ENCODE measurements at places on chromosomes 4 and X.

DNA sequence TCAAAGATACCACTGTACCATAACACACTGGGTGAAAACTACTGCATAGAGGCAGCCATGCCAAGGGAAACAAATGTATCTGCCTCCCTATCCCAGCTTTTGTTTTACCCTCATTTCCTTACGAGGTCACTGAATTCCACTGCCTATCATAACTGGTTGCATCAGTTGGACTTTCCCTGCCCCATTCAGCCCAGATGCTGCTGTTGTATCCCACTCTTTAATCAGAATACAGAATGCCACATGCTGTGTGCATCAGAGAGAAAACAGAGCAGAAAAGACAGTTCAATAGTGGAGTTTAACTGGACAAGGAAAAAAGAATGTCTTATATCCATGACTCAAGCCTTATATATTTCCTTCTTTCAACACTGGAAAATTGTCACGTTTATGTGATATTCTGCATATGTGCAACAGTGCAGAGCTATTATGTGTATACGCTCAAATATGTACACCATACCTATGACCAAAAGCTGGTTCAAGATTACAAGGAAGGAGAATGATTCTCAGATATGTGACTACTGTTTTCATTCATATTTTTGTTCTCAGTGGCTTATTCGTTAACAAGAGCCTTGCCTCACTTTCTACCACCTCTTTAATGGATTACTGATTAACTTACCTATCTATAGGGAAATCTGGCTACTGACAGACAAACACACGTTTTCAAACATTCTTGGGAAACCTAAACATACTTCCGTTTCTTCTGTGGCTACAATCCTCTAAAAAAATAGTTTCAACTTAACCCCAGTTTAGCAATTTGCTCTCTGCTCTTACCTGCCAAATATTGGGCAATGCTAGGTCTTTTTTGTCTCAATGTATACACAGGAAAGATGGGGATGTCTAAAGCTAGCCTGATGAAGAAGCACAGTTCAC is 378.9 kb downstream of the SMARCA1 start:
- DNase-seq, result peak; percentile 81

DNA sequence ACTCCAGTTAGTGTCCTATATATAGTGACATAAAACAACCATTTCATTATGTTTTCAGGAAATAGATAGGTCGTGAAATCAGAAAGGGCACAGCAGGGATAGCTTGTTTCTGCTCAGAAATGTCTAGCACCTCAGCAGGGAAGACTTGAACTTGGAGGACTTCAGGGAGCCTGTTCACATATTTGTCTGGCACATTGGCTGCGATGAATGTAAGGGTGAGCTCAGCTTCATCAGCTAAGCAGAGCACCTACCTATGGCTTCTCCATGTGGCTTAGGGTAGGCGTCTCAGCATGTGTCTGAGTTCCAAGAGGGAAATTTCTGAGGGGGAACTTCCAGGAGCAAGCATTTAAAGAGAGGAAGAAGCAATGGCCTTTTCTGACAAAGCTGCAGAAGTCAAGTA is 126.2 kb downstream of the PCDH10 start:
- DNase-seq, result no peak

- no peak for DNase-seq
Measured at GRCh38 chrX:120662662-120663061, 32.8 kb upstream of the C1GALT1C1 start.

DNA sequence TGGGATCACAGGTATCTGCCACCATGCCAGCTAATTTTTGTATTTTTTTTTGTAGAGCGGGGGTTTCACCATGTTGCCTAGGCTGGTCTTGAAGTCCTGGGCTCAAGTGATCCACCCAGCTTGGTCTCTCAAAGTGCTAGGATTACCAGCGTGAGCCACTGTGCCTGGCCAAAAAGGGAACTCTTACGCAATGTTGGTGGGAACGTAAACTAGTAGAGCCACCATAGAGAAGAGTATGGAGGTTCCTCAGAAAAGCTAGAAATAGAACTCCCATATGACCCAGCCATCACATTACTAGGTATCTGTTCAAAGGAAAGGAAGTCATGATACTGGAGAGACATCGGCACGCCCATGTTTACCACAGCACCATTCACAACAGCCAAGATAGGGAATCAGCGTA is 85.9 kb downstream of the PRKX start:
- DNase-seq, result no peak

DNA sequence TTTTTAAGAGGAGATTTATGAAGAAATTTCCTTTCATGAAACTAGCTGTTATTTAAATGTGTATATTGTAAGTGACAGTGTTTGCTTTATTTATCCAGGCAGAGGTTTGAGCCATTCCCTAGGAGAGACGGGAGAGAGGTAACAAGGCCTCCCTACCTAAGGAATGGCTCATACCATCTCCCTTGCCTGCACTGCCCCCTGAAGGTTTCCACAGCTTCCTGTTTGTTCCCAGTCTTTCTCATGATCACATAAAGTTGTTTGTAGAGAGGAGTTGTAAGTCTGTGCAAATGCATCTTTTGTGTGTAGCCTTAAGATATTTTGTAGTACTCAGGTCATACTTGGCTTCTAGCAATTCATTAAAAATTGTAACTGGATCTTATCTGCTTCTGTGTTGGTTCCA is 1504.5 kb upstream of the PCDH10 start:
- DNase-seq, result peak; percentile 31

DNA sequence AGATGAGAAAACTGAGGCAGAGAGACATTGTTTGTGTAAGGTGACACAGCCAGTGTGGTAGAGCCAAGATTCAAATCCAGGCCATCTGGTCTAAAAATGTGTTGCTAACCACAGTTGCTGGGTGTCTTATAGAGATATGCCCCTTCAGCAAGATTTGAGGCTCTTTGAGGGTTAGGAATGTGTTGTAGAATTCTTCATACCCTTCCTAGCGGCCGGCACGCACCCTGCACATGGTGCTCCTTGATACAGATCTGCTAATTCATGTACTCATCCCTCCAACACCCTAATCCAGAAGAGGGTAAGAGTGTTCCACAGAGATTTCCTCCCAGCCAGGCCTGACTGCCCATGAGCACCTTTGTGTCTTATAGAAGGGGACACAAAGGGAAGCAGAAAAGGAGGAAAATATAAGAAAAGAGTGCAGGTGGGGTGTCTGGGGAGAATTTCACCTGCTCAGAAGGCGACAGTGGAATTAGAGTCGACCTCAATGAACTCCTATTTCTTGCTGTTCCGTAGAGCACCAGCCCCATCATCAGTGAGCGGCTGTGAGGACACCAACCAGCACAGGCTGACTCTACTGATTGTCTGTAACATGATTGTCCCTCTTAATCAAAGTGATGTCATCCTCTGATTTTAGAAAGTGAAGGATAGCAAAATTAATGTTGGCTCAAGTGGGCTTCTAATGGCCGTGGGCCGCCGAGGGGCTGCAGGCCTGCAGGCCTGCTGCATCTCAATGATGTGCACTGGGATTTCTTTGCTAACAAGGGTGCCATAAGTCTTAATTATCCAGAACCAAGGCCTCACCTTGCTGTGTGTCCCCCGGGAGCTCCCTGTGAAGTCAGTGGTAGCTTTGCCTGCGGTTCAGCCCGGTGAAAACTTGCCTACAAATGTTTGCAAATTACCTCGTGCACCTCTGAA is 24.2 kb upstream of the SMIM20 start:
- no peak for DNase-seq

DNA sequence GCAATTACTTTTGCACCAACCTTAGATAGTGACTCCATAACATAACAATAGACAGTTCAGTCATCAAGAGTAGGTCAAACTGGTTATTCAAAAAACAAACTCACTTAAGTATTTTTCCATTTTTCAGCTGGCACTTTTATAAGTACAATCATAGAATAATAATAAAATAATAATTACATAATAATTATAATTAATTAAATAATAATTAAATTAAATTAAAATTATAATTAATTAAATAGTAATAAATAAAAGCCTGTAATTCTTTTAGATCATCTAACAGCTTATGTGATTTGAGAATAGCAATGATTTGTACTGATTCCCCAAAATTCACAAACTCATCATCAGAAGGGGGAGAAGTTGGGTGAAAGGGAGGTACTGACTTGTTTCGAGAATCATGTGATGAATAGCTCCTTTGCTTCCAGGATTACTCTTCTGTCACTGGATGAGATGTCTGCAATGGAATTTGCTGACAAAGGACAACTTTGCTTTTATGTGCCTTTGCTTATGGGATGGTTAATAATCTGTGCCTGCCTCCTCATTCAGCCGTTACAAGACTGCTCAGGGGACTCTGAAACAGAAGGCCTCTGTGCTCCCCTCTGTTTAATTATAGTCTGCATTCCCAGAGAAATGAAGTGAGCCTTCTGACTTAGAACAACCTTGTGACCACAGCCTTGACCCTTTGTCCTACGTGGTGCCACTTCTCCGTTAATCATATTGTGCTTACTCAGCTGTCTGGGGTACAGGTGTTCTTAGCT is 104.8 kb upstream of the ENPEP start:
- DNase-seq, result no peak

- peak; percentile 54 for DNase-seq
Measured at GRCh38 chrX:101977106-101977505, 45.3 kb upstream of the ZMAT1 start.

DNA sequence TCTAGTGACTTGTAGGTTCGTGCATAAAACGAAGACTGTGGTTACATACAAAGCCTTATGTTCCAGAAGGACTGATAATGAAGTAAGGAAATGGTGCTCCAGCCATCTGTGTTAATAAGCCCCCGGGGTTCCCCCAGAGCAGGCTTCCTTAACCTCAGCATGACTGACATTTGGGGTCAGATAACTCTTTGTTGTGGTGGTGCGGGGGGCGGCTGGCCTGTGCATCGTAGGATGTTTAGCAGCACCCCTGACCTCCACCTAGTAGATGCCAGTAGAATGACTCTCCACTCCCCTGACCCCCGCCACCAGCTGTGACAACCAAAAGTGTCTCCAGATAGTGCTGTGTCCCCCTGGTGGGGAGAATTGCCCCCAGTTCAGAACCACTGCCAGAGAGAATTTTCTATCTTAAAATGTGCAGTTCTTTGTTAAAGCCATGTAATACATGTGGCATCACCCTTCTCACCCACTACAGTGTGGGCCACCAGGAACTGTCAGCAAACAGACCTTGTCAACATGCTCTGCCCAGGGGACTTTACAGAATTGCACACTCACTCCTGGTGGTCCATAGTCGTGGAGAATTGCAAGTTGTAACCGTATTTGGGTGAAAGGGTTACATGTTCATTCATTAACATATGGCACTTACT is 7.5 kb downstream of the SH3KBP1 start:
- DNase-seq, result no peak

- no peak for DNase-seq
Measured at GRCh38 chrX:55522596-55523276, 33.1 kb upstream of the USP51 start.

GRCh38 chr4:57158221-57158620 is 48.0 kb upstream of the IGFBP7 start:
- peak; percentile 27 for DNase-seq

GRCh38 chrX:29145316-29145715 is 558.1 kb downstream of the IL1RAPL1 start:
- no peak for DNase-seq

GRCh38 chr4:895596-895995 is 36.5 kb downstream of the GAK start:
- no peak for DNase-seq

- DNase-seq, result no peak
Measured at GRCh38 chr4:96879527-96879926, 1039.6 kb downstream of the PDHA2 start.

DNA sequence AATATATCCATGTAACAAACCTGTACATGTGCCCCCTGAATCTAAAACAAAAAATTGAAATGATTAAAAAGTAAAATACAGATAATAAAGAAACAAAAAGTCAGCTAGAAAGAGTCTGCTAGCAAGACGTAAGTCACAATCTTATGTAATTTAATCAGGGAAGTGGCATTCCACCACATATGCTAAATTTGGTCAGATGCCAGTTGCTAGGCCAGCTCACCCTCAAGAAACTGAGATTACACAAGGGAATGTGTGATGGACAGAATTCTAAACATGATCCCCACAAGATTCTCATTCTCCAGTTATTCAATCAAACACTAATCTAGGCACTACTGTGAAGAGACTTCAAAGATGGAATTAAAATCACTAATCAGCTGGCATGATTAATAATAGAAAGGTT is 689.3 kb downstream of the CENPC start:
- peak; percentile 35 for DNase-seq

GRCh38 chr4:95219109-95219508 is 329.7 kb downstream of the UNC5C start:
- DNase-seq, result peak; percentile 32

GRCh38 chr4:26576231-26576739 is 7.6 kb upstream of the TBC1D19 start:
- peak; percentile 78 for DNase-seq
